Type B pancreatic cell (in vitro differentiated cells): ENCODE measurements at places on chromosomes 1 and 21. TPM values are rescaled to one million over a fixed set of nuclear protein-coding genes. Genes with fewer than 3 reads are reported as not detected.

AMY1C gene
- total RNA-seq = not detected in 2 replicates

PRKAA2 gene
- total RNA-seq = 6.4 TPM in 2 replicates

DMBX1 gene
- total RNA-seq = 0.10 TPM in 1 of 2 replicates, not detected in the other

SLC25A33 gene
- total RNA-seq = 5.8 and 7.6 TPM in 2 replicates

HSPB7 gene
- 0.48 and 0.64 TPM in 2 replicates for total RNA-seq

UCK2 gene
- total RNA-seq = 34.9 and 59.3 TPM in 2 replicates

BCL2L15 gene
- total RNA-seq = 1.2 TPM in 2 replicates

NECTIN4 gene
- total RNA-seq = 57.7 and 193 TPM in 2 replicates

CRYBG2 gene
- 20.0 and 67.7 TPM in 2 replicates for total RNA-seq

GPR3 gene
- 1.3 and 1.9 TPM in 2 replicates for total RNA-seq
